ENCODE measurements at places on chromosomes 2 and 18. TPM values are rescaled to one million over a fixed set of nuclear protein-coding genes. Genes with fewer than 3 reads are reported as not detected.

DNA sequence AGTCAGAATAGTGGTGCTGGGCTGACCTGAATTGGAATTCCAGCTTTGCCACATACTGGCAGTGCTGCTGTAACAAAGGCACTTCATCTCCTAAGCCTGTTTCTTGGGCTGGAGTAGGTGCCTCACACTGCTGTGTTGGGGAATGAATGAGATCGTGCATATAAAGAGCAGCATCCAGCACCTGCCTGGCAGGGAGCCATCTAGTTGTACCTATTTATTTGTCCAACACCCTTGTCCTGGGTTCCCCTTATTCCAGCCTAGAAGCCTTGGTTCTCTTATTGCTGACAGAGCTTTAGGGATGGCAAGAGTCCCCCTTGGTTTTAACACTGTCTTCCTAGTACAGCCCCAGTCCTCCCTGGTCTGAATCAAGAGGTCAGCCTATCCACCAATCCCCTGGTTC, 275.3 kb upstream of the RAB12 start:
- no peak for DNase-seq

DNA sequence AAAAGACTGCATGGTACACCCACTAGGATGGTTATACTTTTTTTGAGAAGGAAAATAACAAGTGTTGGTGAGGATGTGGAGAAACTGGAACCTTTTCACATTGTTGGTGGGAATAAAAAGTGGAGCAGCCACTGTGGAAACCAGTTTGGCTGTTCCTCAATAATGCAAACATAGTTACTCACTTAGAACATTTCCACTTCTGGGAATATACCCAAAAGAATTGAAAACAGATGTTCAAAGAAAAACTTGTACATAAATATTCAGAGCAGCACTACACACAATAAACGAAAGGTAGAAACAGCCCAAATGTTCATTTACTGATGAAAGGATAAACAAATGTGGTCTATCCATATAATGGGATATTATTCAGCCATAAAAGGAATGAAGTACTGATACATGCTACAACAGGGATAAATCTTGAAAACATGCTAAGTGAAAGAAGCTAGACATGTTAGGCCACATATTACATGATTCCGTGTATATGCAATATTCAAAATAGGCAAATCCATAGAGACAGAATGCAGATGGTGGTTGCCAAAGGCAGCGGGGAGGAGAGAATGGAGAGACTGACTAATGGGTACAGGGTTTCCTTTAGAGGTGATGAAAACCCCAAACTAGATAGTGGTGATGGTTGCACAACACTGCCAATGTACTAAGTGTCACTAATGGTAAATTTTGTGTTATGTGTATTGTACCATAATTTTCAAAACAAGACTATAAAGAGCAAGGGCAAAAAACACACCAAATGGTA, 20.9 kb upstream of the LMAN1 start:
- DNase-seq: no peak

The KANSL3 gene
- total RNA-seq: 43.6 TPM

DNA sequence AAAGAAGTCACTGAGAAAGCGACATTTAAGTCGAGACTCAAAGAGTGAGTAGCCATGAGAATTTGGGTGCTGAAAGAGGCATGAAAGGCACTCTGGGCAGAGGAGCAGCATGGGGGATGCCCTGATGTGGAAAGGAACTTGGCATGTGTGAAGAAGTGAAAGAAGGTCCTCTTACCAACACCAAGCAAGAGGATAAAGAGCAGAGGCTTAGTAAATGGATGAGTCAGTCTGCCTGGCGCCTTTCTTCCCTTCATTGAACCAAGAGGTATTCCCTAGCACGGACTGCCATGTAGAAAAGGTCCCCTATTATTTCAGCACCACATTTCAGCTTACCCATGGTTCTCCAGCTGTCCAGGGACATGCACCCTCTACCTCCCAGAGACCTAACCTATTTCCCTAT, 221.1 kb upstream of the NRP2 start:
- DNase-seq: no peak

DNA sequence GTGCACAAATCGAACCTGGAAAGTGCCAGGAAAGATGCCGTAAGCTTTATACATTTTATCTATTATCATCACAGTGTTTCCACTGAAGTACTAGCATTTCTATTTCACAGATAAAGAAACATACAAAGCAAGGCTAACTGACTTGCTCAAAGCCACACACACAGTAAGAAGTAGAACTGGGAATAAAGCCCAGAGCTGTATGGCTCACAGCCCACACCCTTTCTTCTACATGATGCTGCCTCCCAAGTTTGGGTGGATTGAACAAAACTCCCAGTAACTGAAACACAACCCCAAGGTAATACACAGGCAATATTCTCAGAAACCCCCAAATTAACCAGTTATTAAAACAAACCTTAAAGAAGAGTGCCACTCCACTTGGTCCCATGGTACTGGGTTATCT, 11.2 kb downstream of the SAP130 start:
- peak; percentile 7 for DNase-seq

The KLHL41 gene
- 3.9 TPM for total RNA-seq

GRCh38 chr2:70984576-70985282, 6.3 kb downstream of the ANKRD53 start:
- DNase-seq: no peak

GRCh38 chr2:106523976-106524665, 37.0 kb downstream of the CD8B2 start:
- no peak for DNase-seq

The CNGA3 gene
- total RNA-seq: 7.1 TPM

- no peak for DNase-seq
Measured at GRCh38 chr2:50746526-50746925, 285.4 kb downstream of the NRXN1 start.

The MAP2 gene
- 541 TPM for total RNA-seq

The UGT1A10 gene
- not detected for total RNA-seq

DNA sequence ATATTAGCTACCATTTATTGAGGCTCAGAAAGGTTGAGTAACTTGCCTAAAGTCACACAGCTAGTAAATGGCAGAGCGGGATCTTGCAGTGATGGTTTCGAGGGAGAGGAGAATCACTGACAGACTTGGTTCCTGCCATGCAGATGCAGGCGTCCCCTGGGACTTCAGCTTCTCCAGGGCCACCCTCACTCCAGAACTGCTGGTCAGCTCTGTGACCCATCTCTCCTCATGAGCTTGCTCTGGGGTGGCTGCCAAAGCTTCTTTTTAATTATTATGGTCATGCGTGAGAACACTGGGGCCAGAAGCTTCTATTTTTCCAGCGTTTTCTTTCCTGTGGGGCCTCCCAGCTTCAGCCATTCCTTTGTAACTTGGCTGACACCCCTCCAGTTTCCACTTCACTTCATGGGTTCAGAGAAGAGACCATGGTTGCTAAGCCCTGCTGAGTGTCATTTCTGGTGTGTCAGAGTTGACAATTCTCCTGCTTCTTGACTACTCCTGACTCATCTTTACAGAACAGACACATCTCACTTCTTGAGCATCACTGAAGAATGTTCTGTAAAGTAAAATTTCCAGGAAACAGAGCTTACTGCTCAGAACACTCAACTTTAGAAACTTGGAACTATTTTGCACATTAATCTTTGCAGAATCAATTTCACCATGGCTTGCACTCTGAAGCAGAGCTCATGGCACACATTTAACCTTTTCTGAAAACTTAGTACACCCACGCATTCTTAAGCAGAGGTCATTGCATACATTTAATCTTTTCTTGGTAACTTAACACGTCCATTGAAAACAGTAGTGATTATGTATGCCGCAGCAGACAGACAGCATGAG, 70.4 kb downstream of the IL1R2 start:
- DNase-seq: no peak

DNA sequence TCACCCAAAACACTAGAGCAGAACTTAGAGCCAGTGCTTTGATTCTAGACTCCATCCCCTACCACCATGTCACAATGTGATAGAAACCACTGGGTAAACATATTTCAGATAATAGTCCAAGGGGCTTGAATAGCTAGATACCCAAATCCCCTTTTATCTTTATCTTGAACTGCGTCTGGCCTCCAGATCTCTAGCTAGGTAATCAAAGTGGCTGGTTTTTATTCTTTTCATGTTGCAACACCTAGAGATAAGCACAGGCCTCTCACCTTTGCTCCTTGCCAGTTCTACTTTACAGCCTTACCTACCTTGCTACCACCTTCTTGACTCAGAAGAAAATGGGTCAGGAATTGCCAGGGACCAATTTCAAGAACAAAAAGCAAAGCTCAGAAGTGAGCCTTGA, 171.2 kb downstream of the C1D start:
- DNase-seq: no peak

- DNase-seq: no peak
Measured at GRCh38 chr2:173658946-173659371, 304.3 kb downstream of the CDCA7 start.

DNA sequence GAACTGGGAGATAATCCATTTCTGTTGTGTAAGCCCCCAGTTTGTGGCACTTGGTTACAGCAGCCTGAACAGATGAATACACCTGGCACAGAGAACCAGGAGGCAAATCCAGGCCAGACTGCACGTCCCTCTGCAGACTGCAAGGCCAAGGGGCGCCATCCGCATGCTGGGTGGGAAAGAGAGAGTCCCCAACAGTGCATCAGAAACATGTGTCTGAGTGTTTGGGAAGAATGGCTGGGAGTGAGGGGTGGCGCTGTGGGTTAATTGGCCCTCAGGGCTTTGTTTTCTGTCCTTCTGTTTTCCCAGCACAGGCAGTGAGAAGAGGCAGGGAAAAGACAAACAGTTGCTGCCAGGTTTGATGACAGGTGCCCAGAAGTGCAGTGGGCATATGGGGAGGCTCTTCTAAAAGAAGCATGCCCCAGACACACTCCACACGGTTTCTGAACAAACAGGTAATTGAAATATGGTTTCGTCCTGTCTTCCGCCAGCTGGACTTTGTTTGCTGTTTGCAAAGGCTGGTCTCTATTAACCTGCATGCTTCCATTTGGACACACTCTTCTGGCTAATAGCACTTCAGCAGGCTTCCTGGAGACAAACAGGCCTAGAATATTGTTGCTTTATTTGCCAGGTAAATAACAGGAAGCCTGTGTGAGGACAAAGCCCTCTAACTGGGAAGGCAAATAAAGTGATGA, 43.4 kb upstream of the SEC11C start:
- DNase-seq: no peak

The SPAST gene
- 50.5 TPM for total RNA-seq

GRCh38 chr2:104286841-104287240, 567.1 kb upstream of the POU3F3 start:
- no peak for DNase-seq

The MYCN gene
- 8.7 TPM for total RNA-seq

The RUFY4 gene
- 0.06 TPM for total RNA-seq

- DNase-seq: no peak
Measured at GRCh38 chr2:230949966-230950873, 25.2 kb upstream of the GPR55 start.

The TPO gene
- total RNA-seq: 0.10 TPM

The CDH19 gene
- total RNA-seq: 28.5 TPM

The PXDN gene
- total RNA-seq: 53.5 TPM

DNA sequence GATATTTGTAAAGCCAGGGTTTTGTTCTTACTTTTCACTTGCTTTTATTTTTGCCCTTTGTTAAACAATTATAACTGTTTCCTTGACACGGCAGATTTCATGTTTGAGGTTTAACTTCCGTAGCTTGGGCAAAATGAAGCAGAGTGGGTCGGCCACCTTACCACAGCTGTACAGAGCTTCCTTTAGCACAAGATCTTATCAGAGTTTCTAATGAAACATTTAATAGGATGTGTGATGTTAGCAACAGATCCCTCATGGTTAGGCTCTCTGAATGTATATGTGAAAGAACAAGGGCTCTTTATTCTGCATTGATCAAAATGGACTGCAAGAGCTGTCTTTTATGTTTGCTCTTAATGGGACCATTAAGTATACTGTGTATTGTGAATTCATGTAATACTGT, 22.3 kb downstream of the RNF125 start:
- DNase-seq: no peak

DNA sequence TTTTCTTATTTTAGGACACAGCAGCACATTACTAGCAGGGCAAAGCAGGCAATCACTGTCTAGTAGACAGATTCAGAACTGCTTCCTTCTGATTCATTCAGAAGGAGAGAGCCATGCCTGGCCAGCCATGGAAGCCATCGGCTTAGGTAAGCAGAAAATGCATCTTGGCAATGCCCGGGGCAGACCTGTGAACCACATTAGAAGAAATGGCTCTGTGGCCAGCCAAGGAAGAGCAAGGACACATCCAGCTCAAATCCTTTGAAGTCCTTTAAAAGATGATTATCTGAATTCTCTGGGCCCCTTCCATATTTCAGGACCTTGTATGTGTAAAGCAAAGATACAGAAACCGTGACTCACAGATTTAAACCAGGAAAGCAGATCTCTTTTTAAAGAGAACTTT, 227.4 kb downstream of the PID1 start:
- no peak for DNase-seq

The CYP26B1 gene
- total RNA-seq: 9.8 TPM

The TMEM198 gene
- total RNA-seq: 4.7 TPM

GRCh38 chr2:232567721-232568120, 17.2 kb downstream of the EIF4E2 start:
- DNase-seq: no peak

- DNase-seq: peak; percentile 95
Measured at GRCh38 chr2:67650291-67651133, 253.4 kb downstream of the ETAA1 start.

The C2orf81 gene
- total RNA-seq: 1.2 TPM

DNA sequence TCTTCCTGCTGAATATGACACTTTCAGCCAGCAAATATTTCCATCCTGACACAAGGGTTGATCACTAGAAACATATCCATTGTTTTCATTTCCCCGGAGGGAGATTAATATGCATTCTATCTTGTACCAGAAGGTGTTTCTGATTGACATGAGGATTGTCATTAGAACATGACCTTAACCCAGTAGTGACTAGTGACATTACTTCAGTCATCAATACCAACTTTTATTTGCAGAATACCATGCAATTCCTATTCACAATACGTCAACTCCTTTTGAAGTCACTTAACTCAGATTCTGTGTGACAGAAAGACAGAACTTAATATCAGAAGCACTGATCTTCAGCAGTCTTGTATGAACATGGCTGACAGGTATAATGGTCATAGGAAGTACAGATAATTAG, 1108.9 kb upstream of the CRIM1 start:
- no peak for DNase-seq

DNA sequence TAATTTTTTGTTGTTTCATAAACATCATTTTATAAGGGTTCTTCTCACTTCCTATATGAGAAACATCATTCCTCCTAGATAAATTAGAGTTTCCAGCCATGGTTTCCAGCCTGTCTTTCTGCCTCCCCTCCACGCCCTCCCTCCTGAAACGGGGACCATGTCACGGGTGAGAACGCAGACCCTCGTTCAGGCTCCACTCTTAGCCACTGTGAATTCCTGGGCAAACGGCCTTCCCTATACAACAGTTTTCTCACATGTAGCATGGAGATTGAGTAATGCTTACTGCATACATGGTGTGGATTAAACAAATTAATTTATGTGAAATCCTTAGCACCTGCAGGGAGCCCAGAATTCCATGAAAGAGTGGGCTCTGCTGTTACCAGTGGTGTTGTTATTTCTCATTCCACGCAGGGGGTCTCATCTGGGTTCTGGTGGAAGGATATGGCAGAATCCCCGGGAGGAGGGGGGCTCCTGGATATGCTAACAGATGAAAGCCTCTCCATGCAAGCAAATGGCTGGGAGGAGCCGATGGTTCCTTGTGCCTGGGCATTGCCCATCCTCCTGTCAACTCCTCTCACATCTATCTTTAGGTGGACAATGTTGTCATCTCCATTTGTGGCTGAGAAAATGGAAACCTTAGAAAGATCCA, 54.0 kb upstream of the TWIST2 start:
- DNase-seq: no peak

Measured in spinal cord (tissue), 10 donors.